Activated T-cell treated with anti-CD3 and anti-CD28 coated beads, Interleukin-2, amount 50 U/mL, for 72 hours (primary cell): ENCODE measurements at places on chromosomes 5 and 9. TPM values are rescaled to one million over a fixed set of nuclear protein-coding genes. Genes with fewer than 3 reads are reported as not detected.

Gene PCDHGB7
- not detected for total RNA-seq

Gene NR2F1-AS1
- total RNA-seq = 0.93 TPM

Gene WHRN
- total RNA-seq = 8.6 TPM

Gene CARD6
- 1.2 TPM for total RNA-seq

Gene SLC45A2
- not detected for total RNA-seq

Gene CARTPT
- not detected for total RNA-seq

Gene C8G
- 2.6 TPM for total RNA-seq

Gene GNA14
- 0.29 TPM for total RNA-seq

Gene SARDH
- total RNA-seq = 1.6 TPM

Gene BTNL3
- 0.16 TPM for total RNA-seq

Gene WASHC1
- 21.2 TPM for total RNA-seq

Gene PCDHGB6
- total RNA-seq = 0.09 TPM

Gene CAMSAP1
- 42.2 TPM for total RNA-seq

Gene FOXI1
- not detected for total RNA-seq

Gene FCN2
- total RNA-seq = not detected

Gene GFPT2
- total RNA-seq = 0.39 TPM

Gene NDFIP1
- 63.1 TPM for total RNA-seq

Gene SLC4A9
- total RNA-seq = 0.56 TPM

Gene OR13C2
- total RNA-seq = not detected

Gene HMCN2
- 0.17 TPM for total RNA-seq

Gene IER5L
- 4.2 TPM for total RNA-seq

Gene MEGF10
- not detected for total RNA-seq

Gene CCT5
- 179 TPM for total RNA-seq

Gene RNF145
- total RNA-seq = 116 TPM

Gene KCTD16
- total RNA-seq = 0.25 TPM

Gene PLCXD3
- total RNA-seq = not detected

Gene SPATA31D4
- total RNA-seq = not detected

Gene DRD1
- not detected for total RNA-seq

Gene DBN1
- total RNA-seq = 69.5 TPM

Gene IQGAP2
- total RNA-seq = 78.0 TPM

Gene KCNV2
- not detected for total RNA-seq

Gene IL31RA
- 0.99 TPM for total RNA-seq

Gene MELK
- total RNA-seq = 47.4 TPM

Gene FRRS1L
- total RNA-seq = not detected

Gene CLPTM1L
- 80.2 TPM for total RNA-seq

Gene HAUS6
- total RNA-seq = 33.4 TPM

Gene EGFL7
- total RNA-seq = 1.1 TPM

Gene ABO
- not detected for total RNA-seq

Gene OGN
- total RNA-seq = not detected

Gene PRRX2
- total RNA-seq = 6.1 TPM

Gene SPAG8
- total RNA-seq = 1.1 TPM

Gene GLRA1
- total RNA-seq = not detected

Gene FAM153A
- total RNA-seq = 58.1 TPM

Gene SH3GL2
- total RNA-seq = not detected

Gene FABP6
- total RNA-seq = not detected

Gene TSSK1B
- total RNA-seq = not detected

Gene ENHO
- not detected for total RNA-seq

Gene FIBCD1
- total RNA-seq = not detected

Gene SHOC1
- not detected for total RNA-seq

Gene TAF11L14
- total RNA-seq = not detected

Gene LEAP2
- total RNA-seq = 5.0 TPM

Gene HRH2
- 22.8 TPM for total RNA-seq

Gene EGR1
- 94.3 TPM for total RNA-seq

Gene CAMK4
- total RNA-seq = 56.1 TPM

Gene SLC22A4
- total RNA-seq = 2.9 TPM

Gene DPH7
- 32.8 TPM for total RNA-seq

Gene ITK
- 289 TPM for total RNA-seq

Gene MTMR12
- total RNA-seq = 22.1 TPM

Gene LCN2
- not detected for total RNA-seq
